ENCODE measurements at places on chromosomes 16 and 17.

- DNase-seq = peak; percentile 24
These were observed at the start of gene SNX11 for GRCh38 chr17:48107137-48108055. SNX11 (plus strand) TSS chr17:48107766; CDS start chr17:48112044, 4,278 bp downstream.

DNA sequence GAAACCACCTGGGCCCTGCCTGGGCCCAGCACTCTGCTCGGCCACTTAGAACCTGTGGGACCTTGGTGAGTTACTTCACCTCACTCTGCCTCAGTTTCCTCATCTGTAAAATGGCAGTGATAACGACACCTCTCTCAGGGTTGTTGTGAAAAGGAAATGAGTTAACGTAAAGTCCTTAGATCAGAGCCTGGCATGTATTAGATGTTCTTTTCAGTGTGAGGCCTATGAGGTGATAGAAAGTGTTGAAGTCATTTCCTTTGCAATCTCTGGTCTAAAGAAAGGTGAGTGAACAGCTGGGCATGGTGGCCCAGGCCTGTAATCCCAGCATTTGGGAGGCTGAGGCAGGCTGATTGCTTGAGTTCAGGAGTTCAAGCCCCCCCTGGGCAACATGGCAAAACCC, 51.7 kb upstream of the LGALS9 start:
- DNase-seq = no peak

GRCh38 chr16:63461248-63461841, 1425.1 kb upstream of the CDH8 start:
- peak; percentile 4 for DNase-seq

DNA sequence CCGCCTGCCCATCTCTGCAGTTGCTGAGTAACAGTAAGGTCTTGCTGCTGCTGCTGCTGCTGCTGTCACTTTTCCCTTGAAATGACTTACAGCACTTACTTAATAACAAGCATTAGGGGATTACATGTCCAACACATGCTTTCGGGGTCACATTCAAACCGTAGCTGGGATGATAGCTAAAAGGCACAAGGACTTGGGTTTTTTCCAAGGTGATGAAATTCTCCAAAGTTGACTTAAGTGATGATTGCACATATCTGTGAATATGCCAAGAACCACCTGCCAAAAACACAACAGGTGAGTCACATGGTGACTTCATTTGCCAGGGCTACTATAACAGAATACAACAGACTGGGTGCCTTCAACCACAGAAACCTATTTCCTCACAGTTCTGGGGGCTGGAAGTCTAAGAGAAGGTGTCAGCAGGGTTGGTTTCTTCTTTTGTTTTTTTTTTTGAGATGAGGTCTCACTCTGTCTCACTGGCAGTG, 121.9 kb upstream of the TNRC6C start:
- DNase-seq = no peak

- no peak for DNase-seq
These were observed at the start of gene PRSS36 for GRCh38 chr16:31149894-31150890. PRSS36 (minus strand) TSS chr16:31150066; CDS start chr16:31150035, 31 bp downstream.

GRCh38 chr17:49901460-49902331, 53.8 kb upstream of the TAC4 start:
- no peak for DNase-seq

GRCh38 chr16:85402910-85403692, 210.0 kb upstream of the GSE1 start:
- DNase-seq = no peak
